ENCODE measurements at places on chromosomes 13 and 19.

DNA sequence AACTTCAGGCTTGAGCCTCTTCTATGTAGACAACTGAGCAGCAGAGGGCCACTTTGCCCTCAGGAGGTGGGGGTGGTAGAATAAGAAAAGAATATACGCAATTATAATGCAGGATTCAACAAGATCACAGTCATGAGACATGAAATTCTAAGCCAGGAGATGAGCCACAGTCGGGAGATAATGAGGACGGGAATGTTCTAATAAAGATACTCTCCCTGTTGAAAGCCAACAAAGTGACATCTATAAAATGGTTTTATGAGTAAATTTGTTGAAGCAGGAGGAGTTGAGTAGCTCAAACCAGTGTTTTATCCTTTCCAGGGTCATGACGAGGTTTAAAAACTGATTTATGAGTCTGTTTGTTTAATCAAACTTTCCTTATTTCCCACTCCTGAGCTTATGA is 152.0 kb upstream of the SERP2 start:
- DNase-seq, result no peak

DNA sequence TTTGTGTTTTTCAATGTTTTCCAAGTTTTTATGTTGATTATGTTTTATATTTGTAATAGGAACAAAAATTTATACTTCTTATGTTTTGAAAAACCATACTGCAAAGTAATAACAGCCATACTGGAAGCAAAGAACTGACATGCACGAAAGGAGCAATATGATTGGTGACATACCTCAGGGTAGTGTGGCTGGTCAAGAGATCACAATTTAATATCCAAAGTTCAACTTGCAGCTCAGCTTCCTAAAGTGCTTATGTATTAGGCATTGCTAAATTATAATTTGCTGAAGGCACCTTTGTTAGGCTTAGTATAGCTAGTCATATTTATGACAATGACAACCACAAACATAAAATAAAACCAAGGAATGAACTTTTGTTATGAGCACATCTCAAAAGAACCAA is 25.9 kb downstream of the VWA8 start:
- no peak for DNase-seq

GRCh38 chr19:9671655-9672054 is 3.2 kb downstream of the ZNF562 start:
- DNase-seq, result no peak

- no peak for DNase-seq
Measured at GRCh38 chr13:112900226-112900600, 68.8 kb upstream of the MCF2L start.

GRCh38 chr13:28574617-28575142 is 79.8 kb upstream of the FLT1 start:
- DNase-seq, result no peak

DNA sequence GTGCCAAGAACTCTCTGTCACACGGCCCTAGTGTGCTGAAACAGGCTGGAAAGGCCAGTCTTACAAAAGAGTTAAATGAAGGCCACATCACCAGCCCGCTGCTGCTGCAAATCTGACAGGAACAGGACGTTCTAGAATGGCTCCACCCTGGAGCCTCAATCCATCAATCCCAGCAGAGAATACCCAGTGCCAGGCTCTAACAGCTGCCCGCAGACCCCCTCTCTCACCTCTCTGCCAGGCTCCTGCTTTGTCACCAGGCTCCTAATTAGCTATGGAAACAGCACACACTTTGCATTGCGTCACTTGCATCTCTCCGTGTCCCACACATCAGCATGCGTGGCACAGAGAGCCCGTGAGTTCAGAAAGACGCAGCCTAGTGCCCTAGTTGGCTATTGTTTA is 314.1 kb downstream of the FOXO1 start:
- DNase-seq, result no peak

GRCh38 chr19:9799162-9799561 is 19.7 kb downstream of the FBXL12 start:
- DNase-seq, result no peak

- no peak for DNase-seq
Measured at GRCh38 chr19:19747357-19748220, 14.7 kb upstream of the ZNF14 start.

- DNase-seq, result no peak
Measured at GRCh38 chr19:11530432-11530831, 1.5 kb upstream of the ECSIT start.
